Neural crest cell (in vitro differentiated cells): ENCODE measurements at places on chromosomes 2 and 18.

DNA sequence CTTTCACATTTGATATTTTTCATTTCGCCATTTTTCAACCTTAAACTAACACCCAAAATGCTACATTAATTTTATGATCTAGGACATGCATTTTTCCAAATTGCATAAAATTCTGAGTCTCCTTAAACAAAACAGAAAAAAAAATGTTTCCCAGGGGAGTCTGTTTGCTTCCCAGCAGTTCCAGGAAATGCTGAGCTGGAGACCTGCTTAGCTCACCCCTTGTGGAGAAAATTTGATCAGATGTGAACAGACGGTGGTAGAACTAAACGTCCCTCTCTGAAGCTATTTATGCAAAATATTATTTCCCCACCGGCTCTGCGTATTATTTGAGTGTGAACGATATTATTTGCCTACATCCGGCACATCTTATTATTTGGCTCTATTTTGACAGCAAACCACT, 74.9 kb upstream of the AGAP1 start:
- no peak for DNase-seq

DNA sequence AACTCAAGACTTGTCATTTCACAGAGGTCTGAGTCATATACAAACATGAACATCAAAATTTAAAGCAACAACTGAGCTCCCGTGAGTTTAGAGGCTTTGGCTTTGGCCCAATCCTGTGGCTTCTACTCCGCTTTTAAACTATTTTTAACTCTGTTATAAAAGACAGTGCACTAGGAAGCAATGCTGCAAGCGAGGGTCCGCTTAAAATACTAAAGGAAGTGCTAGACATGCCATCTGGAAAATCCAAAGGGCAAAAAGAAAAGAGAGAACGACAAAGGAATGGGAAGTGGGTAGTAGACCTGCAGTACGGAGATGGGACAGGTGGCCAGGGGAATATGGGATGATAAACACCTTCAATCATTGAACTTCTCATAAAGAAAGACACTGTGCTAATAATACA, 37.4 kb upstream of the MYT1L start:
- DNase-seq: no peak

DNA sequence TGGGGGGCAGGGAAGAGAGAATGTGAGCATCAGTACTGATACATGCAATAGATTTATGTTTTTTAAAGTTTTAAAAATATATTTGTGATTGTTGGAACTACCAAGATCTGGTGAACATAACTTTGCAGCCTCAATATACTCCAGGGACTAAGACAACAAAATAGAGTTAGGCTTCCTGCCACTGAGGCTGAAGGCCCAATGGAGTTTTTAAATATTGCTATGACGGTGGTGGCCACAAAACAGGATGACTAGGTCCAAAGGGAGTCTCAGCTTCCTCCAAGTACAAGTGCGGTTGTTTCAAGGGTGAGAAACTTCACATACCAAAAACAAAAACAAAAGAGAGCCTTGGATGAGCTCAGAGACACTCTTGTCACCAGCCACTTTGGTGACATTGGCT, 72.9 kb downstream of the CCBE1 start:
- DNase-seq: no peak

DNA sequence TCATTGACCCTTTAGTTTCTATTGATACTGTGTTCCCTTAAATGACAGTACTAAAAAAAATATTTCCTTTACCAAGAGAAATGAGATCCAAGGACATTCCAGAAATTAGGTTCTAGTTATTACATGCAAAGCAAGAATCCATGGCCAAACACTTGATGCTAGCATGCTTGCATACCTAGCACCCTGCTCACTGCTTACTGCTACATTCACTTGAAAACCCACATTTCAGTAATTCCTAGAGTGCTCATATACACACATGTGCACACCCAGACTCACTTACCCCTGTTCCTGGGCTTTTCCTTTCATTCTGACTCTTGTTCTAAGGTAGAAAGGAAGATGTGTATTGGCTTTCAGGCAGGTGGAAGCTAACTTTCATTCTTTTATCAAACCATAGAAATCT, 395.9 kb downstream of the THSD7B start:
- no peak for DNase-seq

DNA sequence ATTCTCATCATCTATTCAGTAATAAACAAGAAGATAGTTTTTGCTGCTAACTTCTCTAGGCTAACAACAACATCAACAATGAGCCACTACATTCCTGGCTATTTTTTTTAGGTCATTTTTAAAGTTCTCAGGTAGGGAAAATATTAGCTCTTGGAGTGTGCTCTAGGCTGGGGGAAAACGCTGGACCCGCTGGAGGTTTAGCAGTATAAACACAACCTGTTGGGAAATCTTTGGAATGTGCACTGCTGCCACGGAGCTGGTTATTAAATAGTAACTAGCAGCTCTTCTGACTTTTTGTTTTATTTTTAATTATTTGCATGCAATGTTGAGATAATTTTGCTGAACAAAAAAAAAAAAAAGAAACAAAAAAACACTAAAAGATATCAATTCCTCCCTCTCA, 892.1 kb upstream of the ACVR2A start:
- no peak for DNase-seq

GRCh38 chr2:120053891-120054290, 41.0 kb downstream of the EPB41L5 start:
- DNase-seq: no peak

DNA sequence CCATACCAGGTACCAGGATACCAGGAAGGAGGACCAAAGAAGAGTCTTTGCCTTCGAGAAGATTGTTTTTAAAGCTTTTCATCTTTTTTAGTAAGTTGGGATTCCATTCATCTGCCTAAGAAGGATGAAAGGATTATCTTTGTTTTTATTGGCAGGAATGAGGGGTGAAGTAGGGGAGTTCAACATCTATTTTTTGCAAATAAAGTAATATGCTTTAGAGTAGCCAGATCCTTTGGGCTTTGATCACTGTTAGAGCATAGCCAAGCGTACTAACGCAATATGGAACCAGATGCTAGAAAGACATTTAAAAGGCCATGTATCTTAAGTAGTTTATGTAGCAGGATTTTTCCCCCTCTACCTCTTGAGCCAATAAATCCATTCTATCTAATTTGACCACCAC, 133.0 kb downstream of the PRPF40A start:
- no peak for DNase-seq

DNA sequence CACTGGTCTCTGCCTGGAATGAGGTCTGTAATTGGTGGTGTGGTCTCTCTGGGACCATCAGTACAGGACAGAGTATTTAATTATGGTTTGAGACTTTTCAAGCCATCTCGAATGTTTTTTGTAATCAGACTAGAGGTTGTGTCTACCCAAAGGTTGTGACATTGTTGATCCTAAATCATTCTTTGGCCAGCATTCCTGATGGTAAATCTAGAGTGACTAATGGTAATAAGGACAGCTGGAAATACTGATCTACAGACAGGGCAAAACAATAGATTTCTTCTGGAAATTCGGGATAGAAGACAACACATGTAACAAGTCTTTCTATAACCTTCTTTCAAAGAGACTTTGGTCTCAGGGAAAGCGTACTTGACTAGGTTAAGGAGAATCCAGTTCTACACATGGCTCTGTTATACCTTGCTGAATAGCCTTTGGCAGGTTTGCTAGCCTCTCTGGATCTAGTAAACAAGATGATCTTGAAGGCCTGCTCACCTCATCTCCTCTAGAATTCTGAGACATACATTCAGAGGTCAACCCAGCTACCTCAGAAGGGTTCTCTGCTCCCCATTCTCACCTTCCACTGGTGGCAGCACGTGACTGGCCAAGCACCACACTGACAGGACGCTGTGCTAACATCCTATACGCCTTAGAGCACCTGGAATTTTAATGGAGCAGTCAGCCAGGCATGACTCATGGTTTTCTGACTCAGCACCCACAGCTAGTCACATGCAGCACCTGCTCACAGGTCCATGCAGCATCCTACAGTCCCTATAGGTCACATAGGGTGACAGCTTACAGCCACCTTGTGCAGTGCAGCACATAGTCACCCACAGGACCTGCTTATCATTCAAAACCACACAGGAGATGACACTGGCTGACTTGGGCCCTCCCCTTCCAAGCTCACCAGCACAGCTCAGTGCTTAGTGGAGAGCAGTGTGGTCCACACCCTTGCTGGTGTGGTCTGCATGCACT, 12.2 kb downstream of the PLB1 start:
- DNase-seq: no peak

DNA sequence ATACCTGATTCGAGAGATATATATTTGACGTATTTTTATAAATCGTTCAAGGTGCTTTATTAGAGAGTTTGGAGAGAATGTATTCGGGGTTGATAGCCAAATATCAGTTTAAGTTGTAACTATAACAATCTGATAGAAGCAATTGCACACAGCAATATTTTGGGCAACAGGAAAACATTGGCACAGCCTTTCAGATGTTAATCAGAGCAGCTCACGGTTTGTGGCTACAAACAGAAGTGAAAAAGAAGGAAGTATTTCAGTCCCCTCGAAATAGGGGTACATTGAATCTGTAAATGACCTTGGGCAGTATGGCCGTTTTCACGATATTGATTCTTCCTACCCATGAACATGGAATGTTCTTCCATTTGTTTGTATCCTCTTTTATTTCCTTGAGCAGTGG, 20.6 kb downstream of the SERPINB10 start:
- no peak for DNase-seq

DNA sequence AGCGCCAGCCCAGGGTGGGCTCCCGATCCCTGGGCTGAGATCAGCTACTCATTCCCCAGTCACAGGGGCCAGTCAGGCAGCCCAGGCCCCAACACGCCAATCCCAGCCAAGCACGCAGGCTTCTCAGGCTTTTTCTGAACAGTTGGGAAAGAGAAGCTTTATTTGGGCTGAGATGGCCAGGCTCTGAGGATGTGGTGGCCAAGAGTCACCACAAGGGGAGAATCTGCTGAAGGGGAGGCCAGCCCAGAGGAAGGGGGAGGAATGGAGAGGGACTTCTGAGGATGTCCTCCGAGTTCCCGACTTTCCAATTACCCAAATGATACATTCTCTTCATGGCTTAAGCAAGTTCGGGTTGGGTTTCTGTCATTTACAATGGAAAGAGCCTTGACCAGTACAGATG, 2.8 kb upstream of the DIPK1C start:
- DNase-seq: no peak

DNA sequence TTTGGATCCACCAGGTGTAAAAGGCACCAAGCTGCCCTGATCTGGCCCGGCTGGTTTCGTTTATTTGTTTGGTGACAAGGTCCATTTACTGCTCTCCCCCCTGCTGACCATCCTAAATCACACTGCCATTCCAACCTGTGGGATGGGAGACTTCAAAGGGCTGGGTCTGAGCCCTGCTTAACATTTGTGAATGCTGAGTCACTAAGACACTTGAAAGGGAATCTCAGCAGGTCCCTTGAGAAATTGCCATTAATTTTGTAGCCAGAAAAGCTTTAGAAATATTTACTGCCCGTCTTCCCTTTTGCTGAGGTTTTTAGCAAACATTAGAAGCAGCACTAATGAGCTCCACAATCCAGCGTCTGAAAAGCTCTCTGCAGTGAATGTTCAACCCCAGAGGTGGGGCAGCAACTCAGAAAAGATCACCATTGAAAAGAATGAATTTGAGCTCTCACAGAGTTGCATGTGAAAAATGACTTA, 133.8 kb downstream of the ARL4C start:
- DNase-seq: no peak

DNA sequence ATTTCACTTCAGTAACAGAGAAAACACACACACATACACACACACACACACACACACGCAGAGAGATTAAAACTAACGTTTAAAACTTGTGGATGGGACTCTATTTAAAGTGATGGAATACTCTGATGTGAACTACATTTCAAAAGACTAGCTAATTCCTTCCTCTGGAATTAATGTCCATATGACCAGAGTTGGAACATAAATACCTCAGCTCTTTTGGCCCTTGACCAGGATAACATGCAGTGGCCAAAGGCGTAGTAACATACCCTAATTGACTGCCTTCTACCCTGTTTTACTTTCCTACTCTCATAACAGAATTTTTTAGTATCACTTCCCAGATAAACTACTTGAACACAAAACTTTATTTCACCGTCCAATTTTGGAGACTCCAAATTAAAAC, 671.3 kb upstream of the CHAC2 start:
- DNase-seq: no peak

- no peak for DNase-seq
Observed at GRCh38 chr2:158131919-158132566, 30.4 kb downstream of the UPP2 start.

- no peak for DNase-seq
Observed at GRCh38 chr18:59094569-59094968, 45.1 kb upstream of the SEC11C start.

GRCh38 chr2:216856406-216857065, 3.3 kb downstream of the TNP1 start:
- DNase-seq: no peak

- no peak for DNase-seq
Observed at GRCh38 chr2:205058409-205058808, 513.1 kb downstream of the PARD3B start.

DNA sequence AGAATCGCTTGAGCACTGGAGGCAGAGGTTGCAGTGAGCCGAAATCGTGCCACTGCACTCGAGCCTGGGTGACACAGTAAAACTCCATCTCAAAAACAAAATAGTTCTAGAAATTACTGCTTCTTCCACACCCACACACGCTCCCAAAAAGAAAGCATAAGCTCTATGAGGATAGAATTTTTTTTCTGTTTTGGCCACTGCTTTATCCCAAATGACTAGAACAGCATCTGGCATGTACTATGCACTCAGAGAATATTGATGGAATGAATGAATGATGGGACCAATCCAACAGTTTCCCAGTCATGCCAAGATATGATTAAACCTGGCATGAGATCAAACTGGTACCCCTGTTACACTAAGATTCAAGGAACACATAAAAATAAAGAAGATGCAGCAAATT, 455.4 kb upstream of the CHAC2 start:
- no peak for DNase-seq

DNA sequence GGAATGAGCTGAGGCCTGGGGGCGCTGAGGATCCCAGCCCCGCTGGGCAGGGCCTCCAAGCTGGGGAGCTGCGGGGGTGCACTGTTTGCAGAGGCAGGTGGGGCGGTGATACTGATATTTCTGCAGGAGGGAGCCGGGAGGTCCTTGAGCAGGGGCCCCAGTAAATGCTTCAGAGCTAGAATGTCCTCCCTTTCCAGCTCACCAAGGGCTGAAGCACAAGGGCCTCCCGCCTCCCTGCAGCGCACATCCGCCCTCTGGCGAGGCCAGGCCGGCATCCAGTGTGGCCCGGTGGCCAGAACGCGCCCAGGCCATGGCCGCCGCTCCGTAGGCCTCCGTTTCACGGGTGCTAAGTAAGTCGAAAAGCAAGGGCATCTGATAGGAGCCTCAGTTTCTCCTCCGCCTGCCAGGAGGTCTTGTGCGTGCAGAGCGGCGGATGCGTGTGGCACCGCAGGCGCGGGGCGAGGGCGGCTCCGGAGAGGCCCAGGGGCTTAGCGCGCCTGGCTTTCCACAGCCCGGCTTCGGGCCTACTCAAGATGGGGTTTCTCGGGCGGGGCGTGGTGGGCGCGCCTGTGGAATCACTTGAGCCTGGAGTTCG, 29.5 kb upstream of the CHMP1B start:
- no peak for DNase-seq

- DNase-seq: no peak
Observed at GRCh38 chr2:138700716-138701115, 79.5 kb downstream of the NXPH2 start.

- no peak for DNase-seq
Observed at GRCh38 chr2:96485751-96486651, 19.2 kb downstream of the NEURL3 start.
